Right forelimb (tissue), 1 donor: ENCODE measurements at places on chromosomes 11 and 22.

DNA sequence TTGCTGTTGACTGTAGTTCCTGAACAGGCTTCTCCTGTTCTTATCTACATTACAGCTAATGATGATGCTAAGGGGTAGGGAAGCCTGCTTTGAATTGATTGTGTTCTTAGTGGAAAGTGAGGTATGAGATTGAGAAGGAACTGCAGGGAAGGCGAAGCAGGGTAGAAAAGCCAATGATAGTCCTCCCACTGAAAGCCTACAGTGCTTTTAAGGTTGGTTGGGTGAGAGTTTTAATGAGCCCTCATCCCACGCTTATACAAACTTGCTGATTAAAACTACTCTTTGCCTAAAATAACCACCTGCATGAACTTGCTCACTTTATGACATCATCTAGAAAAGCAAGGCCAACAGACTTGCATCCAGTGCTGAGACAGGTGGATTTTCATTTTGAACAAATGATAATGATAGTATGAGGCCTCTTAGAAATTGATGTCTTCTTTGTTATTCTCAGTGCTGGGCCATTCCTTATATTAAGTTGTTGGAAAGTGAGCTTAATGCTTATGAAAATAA lies 632.4 kb upstream of the ANO5 start:
- DNase-seq = no peak

DNA sequence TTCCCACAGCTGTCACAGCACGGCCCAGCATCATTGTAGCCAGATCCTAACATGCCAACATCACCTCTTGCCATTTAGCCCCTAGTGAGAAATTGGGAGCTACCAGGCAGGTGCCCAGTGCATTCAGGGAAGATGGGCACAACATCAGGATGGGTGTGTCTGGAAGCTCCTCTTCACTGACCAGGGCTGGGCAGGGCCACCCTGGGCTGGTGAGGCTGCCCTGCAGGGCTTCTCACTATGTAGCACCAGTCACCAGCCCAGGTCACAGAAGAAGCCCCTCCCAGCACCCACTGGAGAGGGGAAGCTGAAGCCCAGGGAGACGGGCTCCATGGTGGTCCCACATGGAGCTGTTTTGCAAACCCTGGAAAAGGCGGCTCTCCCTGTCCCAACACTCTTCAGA lies 13.9 kb downstream of the ZNF74 start:
- DNase-seq = peak; percentile 16

DNA sequence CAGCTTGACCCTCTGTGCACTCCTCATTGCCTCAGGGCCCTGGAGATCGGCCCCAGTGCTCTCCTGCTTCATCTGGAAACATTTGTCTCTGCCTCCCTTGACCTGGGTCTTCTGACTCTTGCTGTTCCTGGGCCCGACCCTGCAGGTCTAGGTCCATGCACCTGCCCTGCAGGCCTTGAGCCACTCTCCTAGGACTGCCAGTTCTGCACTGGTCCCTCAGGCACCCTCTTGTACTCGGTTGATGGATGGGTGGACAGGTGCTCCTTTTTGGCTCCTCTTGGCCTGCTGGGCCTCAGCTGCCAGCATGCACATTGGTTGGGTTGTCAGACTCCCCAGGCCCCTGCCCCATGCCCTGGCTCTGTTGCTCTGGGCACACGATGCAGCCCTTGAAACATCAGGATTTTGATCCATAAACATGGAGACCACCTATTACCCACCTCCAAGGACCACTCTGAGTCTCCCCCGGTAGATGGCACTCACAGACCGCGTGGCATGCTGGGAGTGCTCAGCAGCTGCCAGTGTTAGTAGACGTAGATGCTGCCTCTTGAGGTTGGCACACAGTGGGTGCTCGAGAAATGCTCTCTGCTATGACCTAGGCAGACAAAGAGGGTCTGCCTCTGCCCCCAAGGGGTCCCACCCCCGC lies 20.2 kb upstream of the ACR start:
- no peak for DNase-seq

DNA sequence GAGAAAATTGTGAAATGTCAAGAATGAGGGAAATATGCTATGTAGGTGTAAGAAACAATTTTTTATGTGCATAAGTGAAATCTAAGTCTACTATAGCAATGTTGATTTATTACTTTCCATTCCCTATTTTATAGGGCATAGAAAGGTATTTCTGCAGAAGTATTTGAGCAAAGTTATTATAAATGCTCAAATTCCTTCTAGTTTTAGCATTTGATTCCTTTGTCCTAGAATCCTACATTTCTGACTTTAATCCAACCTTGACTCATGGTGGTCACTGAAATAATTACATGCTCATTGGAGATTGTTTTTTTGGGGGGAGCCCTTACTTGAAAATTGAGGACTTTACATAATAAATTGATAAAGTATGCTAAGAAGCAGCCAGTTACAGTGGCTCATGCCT lies 716.6 kb upstream of the LUZP2 start:
- DNase-seq = no peak

DNA sequence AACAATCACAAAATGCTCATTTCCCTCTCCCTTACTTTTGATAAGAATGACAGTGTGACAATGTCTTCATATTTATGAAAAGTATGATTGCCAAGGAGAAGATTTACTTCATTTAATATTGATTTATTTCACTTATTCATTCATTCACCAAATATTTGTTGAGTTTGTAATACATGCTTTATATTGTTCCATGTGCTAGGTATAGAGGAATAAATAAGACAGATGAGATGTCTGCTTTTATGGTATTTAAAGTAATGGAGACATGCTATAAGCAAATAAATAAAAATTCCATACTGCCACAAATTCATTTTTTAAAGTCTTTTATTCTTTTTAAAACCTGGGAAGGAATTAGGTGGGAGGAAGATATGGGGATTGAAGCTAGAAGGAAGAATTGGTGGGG lies 289.4 kb downstream of the GUCY1A2 start:
- no peak for DNase-seq

DNA sequence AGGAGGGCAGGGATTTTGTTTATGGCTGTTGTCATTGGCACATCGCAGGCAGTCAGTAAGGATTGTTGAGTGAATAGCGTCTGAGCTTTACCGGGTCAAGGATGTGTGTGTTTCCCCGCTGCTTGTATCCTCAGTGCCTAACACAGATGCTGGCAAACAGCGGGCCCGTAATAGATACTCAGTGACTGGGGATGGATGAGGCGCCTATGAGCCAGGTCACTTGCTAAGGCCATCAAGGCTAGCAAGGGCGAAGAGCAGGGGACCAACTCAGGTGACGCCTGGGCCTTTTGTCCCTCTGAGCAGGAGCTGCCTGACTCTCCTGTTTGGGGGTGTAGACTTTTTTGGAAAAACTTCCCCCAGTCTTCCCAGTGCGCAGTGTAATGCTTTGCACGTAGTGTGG lies 118.1 kb downstream of the HIPK3 start:
- no peak for DNase-seq

GRCh38 chr11:133825156-133825555 lies 20.2 kb downstream of the SPATA19 start:
- no peak for DNase-seq

GRCh38 chr11:78451371-78452150 lies 33.9 kb upstream of the GAB2 start:
- no peak for DNase-seq
